Stimulated activated CD4-positive, alpha-beta T cell treated with anti-CD3 and anti-CD28 coated beads, Interleukin-12 subunit alpha, Interleukin-12 subunit beta, amount 100 ng/mL, for 4 hours (primary cell): ENCODE measurements at places on chromosomes 7 and 10.

DNA sequence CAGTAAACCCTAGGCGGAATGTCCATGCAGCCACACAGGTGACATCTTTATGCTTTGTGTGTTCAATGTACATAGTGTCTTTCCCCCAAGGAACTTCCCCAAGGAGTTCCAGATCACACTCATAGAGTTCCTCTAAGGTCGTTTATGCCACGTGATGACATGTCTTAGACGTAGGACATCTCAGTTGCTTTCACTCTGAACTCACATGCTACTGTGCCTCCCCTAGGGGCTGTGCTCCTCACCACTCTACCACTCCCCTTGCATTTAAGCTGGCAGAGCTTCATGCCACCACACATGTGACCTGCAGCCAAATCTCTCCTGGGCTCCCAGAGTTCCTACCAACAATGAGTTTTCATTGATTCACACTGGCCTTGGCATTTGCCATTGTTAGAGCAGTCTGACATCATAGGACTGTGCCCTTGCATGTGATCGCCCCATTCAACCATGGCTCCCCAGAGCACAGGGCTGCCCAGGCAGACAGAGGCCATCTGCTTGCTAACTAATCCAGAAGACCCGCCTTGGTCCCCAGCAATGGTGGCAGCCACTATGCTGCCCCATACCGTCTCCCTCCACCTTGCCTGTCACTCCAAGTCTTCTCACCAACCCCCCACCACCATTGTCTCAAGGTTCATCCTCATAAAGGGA is 95.3 kb upstream of the MACROH2A2 start:
- DNase-seq = no peak

- DNase-seq = no peak
Measured at GRCh38 chr7:26428571-26428970, 136.9 kb downstream of the SNX10 start.

DNA sequence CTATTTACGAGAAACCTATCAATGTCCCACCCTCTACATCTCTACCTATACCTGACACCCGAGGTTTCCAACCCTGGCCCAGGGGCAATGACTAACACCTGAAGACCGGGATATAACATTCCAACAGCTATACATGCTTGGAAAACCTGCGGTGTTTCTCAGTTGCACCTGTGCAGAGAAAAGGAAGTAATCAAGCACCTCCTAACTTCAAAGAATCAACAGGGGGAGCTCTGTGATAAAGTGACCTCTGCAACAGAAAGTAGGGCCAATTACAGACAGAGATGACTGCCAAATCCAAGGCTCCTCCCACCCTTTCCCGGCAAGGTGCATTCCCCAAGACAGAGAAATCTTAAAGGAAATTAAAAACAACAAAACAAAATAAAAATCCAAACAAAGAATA is 41.3 kb downstream of the CCDC6 start:
- DNase-seq = no peak

- DNase-seq = no peak
Measured at GRCh38 chr7:25427721-25428120, 199.4 kb upstream of the NPVF start.

- DNase-seq = no peak
Measured at GRCh38 chr7:90579181-90579688, 16.9 kb upstream of the CDK14 start.

- DNase-seq = peak; percentile 19
Measured at GRCh38 chr7:152759949-152760853, 649 bp downstream of the ACTR3B start.

GRCh38 chr7:122300956-122301833 is 3.4 kb downstream of the FEZF1 start:
- no peak for DNase-seq

DNA sequence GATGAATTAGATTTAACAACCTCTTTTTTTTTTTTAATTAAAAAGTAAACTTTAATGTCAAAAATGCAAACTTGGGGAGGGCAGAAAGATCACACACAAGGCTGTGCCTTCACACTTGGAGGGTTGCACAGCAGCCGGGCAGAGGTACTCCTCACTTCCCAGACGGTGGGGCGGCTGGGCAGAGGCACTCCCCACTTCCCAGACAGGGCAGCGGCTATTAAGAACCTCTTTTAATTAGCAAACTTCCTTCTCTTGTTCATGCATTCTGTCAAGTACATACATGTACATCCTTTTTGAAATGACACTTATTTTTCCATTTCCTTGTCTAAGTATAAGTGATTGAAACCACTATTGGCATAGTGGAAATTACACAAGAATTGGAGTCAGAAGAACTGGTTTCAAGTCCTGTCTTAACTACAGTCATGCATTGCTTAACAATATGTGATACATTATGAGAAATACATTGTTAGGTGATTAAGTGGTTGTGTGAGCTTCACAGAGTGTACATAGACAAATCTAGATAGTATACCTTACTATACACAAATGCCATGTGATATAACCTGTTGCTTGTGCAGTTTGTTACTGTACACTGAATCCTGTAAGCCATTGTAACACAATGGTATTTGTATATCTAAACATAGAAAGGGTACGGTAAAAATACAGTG is 26.5 kb downstream of the BTRC start:
- no peak for DNase-seq

DNA sequence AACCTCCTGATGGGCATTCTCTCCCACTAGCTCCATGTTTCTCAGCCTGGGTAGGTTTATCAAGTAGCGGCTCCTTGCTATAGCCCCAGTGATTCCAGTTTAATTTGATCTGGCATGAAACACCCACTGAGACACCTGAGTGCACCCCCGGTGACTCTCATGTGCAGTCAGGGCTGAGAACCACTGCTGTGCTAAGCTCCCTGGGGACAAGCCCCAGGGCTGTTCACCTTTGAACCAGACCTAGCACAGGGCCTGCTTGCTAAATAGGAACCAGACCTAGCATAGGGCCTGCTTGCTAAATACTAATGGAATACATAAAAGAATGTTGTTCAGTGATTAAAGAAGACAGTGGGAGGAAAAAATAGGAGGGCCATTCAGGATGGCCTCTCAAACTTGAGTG is 167.6 kb downstream of the JAZF1 start:
- no peak for DNase-seq

DNA sequence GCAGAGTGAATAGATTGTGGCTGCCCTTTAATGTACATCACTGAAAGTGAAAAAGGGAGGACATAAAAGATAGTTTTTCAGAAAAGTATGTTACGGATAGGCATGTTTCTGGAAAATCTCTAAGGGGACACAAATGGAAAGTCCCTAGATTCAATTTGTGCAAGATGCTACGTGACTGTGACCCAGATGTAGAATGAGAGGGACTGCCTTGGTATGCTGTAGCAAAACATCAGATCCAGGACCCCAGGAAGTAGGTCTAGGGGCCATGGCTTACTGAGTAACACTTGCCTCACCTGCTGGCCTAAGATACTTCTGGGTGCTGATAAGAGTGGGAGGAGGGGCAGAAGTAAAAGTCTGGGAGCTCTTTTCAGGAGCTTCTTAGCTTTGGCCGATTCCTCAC is 191.2 kb upstream of the PHYHIPL start:
- no peak for DNase-seq
